ENCODE measurements at places on chromosomes 11 and 22.

DNA sequence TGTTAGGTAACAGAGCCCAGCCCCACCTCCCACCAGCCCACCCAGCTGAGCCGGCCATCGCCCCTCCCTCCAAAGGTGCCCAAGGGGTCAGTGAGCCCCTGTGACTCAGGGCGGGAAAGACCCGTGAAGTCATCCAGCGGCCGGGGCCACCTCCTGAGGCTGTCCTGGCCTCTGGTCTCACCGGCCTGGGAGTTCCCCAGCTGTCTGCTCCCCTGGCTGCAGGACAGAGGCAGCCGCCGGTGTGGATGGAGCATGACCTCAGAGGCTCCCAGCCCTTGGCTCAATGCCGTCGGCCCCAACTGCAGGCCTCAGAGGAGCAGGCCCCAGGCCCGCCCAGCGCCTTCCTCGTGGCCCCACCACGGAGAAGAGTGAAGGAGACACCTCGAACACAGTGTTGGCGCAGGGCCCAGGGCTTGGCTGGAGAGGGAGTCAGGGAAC, 28.7 kb downstream of the RPL3 start:
- DNase-seq = no peak

GRCh38 chr11:64652586-64653387, 61.8 kb downstream of the SLC22A12 start:
- peak; percentile 89 for DNase-seq

DNA sequence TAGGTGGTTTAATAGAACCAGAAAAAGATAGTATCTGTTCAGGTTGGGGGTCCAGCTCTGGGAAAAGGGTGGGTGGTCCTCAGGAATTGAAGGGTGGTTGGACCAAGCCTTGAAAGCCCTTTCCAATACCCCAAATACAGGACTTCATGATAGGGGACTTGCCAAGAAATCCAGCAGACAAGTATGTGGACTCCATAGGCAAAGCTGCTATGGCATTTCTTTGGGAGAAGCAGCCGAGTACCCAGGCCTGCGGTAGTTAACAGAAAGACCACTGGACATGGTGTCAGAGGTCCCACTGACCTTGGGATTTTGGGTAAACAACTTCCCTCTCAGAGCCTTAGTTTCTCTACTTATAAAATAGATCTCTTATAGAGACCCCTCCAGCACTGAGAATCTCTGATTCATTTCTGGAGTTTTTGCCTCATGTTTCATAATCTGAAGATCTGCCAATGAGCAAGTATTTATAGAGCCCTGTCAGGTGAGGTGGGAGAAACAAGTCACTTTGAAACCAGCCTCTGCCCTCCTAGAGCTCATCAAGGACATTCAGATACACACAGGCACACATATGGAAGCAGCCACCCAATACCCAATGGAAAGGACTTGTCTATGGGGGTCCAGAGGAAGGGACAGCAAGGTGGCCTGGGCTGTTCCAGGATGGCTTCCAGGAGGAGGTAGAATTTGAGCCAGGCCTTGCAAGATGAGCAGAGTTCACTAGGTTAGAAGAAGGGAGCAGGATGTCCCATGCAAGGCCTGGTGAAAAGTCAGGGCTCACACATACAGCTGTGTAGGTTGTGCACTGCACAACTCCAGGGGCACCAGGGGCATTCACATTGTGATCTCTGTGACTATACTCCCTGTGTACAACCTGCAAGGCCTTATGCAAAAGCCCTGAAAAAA, 31.0 kb upstream of the ACCSL start:
- DNase-seq = no peak

GRCh38 chr11:78379039-78379670, 38.5 kb downstream of the GAB2 start:
- DNase-seq = no peak

GRCh38 chr22:49594078-49594477, 233.6 kb downstream of the BRD1 start:
- DNase-seq = no peak
